Activated T-helper 2 cell treated with anti-CD3 and anti-CD28 coated beads, Interferon-gamma antibody, Interleukin-2, Interleukin-4, amounts not matched to agents 10 μg/mL and 5 μg/mL and 100 μg/mL, durations not matched to agents 14 hours and 24 hours and 36 hours (primary cell): ENCODE measurements at places on chromosomes 12 and 14. TPM values are rescaled to one million over a fixed set of nuclear protein-coding genes. Genes with fewer than 3 reads are reported as not detected.
A peak's percentile ranks its signal among the peaks of the same experiment; 100 is the strongest.

Gene CCDC197
- 0.11 TPM in 1 of 2 replicates, not detected in the other for total RNA-seq

Gene NCOR2
- 109 and 119 TPM in 2 replicates for total RNA-seq

Gene KNTC1
- total RNA-seq, result 121 and 122 TPM in 2 replicates

Gene SLC38A1
- 152 and 154 TPM in 2 replicates for total RNA-seq

Gene TCP11L2
- total RNA-seq, result 4.8 and 5.1 TPM in 2 replicates

Gene VSIG10
- total RNA-seq, result 9.6 and 11.1 TPM in 2 replicates

Gene CLEC7A
- not detected in 2 replicates for total RNA-seq

DNA sequence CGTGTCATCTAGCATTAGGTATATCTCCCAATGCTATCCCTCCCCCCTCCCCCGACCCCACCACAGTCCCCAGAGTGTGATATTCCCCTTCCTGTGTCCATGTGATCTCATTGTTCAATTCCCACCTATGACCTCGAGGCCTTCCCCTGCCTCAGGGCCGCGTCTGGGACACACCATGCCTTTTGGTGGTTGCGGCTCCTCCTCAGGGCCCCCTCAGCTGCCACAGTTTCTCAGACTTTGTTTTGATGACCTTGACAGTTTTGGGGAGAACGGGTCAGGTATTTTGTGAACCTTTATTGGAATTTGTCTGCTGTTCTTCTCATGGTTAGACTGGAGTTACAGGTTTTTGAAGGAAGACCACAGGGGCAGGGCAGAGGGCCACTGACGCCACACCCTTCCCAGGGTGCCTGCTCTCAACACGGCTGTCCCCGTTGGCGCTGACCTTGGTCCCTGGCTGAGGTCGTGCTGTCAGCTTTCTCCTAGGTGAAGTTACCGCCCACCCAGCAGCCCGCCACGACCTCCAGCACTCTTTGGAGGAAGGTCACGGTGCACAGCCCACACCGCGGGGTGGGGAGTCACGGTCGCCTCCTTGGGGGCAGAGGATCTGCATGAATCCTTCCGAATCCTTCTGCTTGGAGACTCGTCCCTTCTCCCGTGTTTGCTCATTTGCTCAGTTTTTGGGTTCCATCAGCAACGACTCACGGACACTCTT lies 130.5 kb downstream of the KIF26A start:
- no peak for DNase-seq

- no peak for DNase-seq
These were observed 150.0 kb downstream of the GPR65 start for GRCh38 chr14:88154926-88155325.

DNA sequence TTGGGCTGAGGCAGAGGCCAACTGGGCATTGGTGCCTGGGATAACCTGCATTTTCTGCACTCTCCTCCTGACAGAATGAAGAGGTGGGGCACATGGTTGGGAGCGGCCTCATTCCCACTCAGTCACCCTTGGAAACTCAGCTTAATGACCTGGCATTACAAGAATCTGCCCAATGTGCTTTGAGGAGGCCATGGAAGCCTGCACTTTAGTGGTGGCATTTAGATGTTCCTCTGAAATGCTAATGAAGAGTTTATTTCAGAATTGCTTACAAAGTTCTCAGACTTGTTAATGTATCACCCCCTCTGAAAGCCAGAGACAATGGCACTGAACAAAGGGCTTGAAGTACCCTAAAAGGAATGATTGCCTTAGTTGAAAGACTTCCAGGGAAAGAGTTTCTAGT lies 71.4 kb upstream of the PARP11 start:
- no peak for DNase-seq

GRCh38 chr12:20132818-20133217 lies 235.5 kb upstream of the PDE3A start:
- no peak for DNase-seq

- no peak for DNase-seq
These were observed 209.3 kb downstream of the SLC41A2 start for GRCh38 chr12:104748790-104749189.

DNA sequence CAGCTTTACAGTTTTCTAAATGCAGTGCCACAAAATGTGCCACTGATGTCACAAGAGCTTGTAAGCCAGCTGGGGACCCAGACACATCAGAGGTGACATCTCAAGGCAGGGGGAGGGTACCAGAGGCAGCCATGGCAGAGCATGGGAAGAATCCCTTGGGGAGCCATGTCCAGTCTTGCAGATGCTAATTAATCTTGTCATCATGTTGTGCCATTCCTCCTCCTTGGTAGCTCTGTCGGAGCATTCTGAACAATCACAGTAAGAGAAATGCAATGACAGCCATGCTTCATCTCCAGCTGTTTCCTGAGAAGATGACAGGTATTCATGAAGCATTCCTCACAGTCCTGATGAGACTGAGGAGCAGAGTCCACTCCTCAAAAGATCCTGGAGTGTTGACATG lies 287.9 kb downstream of the RPAP3 start:
- DNase-seq, result no peak

DNA sequence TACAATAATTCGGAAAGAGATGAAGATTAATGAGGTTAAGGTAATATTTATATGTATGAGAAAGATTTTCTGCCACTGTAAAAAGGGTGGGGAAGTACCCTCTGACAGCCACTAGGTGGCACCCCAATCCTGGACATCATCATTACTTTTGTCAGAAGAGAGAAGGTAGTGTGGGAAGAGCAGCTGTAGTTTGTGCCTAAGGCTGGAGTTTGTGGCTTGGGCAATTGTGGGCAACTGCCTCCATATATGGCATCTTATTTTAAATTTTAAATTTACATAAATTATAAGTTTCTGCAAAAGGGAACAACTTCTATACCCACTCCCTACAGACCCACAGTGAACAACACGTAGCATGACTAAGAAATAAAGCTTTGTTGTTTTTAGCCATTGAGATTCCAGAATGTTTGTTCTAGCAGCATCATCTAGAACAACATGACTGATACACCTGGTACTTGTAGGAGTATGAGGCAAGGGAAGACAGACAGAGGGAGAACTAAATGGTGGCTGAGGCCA lies 34.4 kb upstream of the SYCP3 start:
- peak; percentile 52 for DNase-seq

DNA sequence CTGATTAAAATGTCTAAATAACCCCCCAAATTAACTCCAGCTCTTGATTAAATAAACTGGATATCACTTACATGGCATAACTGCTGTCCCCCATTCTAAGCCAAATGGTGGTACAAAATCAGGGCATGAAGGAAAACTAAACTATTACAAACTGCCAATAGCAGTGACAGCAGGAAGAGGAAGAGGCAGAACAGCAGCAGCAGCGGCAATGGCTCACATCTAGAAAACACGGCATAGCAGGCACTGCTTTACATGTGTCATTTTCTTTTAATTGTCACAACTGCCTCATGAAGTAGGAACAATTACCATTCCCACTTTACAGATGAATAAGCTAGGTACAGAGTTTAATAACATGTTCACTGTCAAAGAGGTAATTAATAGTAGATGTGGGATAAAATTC lies 92.0 kb downstream of the EPS8 start:
- no peak for DNase-seq

DNA sequence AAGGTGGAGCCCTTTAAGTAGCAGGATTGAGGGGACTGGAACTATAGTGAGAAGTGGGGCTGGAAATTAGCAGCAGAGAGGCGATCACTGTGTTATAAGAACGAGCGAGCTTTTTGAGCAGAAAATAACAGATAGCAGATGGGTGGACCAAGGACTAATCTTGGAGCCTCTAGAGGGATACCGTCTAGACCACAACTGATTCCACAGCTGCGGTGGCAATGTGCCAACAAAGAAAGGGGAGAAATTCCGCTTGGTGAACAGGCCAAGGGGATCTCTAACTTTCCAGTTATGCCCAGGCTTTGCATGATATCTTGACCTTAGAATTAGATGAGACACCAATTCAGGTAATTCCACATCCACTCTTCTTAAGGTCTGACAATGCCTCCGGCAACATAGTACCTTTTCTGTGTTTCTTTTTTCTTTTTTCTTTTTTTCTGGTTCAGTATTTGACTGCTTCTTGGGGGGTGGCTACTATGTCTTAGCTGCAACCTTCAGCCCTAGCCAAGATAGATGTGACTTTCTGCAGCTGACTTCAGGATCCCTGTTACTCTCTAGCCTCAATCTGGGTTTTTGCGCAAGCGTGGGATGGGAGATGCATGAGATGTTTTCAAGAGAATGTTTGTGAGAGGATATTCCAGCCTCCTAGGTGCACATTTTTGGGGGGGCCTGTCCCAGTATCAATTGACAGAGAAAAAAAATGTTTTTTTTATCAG lies 143.4 kb upstream of the CPSF6 start:
- DNase-seq, result no peak

GRCh38 chr14:63896278-63896720 lies 43.5 kb downstream of the SYNE2 start:
- no peak for DNase-seq

DNA sequence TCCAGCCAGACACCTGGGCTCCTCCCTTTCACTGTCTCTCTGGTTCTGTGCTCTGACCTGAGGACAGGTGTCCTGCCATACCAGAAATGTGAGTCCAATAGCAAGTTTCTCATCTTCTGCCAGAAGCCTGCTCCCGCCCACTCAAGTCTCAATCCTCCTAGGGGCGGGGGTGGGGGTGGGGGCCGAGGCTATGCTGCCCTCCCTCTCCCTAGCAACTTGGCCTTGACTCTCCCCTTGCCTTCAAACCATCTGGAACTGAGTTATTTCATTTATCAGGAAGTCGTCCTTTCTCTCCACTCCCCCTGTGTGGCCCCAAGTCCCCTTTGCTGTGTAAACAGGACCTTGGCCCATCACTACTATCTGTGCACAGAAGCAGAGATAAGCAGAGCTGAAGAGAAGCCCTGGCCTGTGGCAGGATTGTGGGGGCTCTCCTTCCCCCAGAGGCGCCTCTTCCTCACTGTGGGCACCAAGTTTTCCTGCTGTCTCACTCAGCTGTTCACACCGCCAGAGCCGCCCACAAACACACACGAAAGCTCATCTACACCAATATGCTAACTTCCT lies 117.1 kb downstream of the DPF3 start:
- no peak for DNase-seq

- no peak for DNase-seq
These were observed 44.7 kb downstream of the TCHP start for GRCh38 chr12:109944561-109945359.

- no peak for DNase-seq
These were observed 10.1 kb downstream of the LTB4R start for GRCh38 chr14:24321212-24321975.

DNA sequence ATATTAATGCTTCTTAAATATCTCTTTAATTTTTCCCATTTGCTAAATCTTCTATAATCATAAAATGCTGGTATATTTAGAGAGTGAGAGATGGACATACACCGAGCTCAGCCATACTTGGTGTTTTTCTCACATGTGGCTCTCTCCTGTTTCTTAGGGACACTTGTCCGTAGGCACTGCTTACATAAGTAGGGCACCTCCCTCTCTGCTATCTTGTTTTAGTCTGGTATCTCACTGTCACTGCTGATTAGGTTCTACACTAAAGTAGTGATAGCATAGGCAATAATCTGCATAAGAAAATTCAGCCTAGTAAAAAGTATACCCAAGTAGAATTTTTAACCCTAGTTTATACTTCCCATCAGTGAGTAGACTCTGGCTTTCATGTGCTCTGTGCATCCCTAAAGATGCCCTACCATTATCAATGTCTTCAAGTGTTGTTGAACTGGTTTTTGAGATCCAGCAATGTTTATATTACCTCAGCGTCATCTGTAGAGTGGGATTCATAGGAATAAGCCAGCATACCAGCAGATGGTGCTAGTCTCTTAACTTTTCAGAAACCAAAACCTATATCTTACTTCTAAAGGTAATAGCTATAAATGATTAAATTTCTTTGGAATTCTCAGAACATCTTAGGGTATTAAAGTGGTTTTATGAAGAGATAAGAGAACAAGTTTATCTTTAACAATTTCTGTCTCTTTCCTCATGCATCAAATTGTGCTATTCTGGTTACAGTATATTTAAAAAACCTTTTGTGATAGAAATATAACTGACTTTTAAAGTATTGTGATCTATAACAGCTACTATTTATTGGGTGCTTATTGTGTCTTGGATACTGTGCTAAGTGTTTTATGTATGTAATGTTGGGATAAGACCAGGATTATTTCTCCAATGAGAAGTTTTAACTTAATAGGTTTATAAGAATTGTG lies 32.9 kb downstream of the ARID2 start:
- DNase-seq, result no peak

- DNase-seq, result no peak
These were observed 44.1 kb downstream of the PRIMA1 start for GRCh38 chr14:93744176-93744575.

DNA sequence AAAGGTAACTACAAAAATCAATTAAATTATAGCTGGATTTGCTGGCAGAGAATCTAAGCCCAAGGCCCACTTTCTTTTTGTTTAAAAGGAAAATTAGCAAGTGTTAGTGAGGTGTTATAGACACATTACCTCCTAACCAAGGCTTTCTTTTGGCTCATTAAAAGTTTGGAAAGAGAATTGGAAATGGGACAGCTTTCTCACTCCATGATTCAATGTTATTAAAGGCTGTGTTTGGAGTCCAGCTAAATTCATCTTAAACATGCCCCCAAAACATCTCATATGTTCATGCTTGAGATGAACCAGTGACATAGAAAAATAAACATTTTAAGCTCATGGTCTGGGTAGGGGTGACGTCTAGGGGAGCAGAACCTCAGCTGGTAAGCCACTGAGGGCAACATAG lies 13.4 kb upstream of the PGF start:
- DNase-seq, result no peak

- peak; percentile 67 for DNase-seq
These were observed 38.9 kb downstream of the DAD1 start for GRCh38 chr14:22549981-22550673.

DNA sequence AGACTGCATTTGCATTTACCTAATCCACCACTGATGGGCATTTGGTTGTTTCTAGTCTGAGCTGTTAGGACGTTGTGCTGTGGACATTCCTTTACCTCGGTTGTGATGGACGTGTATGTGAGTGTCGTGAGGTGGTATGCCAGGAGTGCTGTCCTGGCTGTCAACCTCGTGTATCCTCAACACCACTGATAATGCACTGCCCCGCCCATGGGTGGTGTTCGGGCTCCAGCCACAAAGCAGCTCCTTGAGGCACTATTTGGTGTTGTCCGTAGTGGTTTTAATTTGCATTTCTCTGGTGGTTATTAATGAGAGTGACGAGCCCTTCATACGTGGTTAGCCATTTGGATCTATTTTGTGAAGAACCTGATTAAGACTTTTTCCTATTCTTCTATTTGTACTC lies 87.6 kb downstream of the PPP2R5C start:
- DNase-seq, result no peak

DNA sequence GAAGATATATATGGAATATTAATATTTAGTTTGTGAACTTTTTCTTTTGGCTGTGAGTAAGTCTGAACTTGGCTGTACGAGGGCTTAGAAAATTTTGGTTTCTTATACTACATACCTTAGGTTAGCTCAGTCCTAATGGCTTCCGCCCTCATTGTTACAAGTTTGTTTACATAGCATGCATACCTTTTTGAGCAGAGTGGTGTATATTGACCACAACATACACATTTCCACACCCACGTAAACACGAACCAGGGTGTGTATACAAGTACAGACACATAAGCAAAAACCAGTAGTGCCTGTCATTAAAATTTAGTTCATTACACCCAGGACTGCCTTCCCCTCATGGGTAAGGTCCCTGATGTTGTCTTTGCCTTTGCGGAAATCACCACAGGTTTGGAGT lies 230.2 kb upstream of the RGS6 start:
- DNase-seq, result no peak
